NCI-H446 (cell line): ENCODE measurements at places on chromosomes 7 and 10.
A peak's percentile ranks its signal among the peaks of the same experiment; 100 is the strongest.

GRCh38 chr7:107998150-107998549, 4.8 kb downstream of the LAMB1 start:
- DNase-seq: no peak

DNA sequence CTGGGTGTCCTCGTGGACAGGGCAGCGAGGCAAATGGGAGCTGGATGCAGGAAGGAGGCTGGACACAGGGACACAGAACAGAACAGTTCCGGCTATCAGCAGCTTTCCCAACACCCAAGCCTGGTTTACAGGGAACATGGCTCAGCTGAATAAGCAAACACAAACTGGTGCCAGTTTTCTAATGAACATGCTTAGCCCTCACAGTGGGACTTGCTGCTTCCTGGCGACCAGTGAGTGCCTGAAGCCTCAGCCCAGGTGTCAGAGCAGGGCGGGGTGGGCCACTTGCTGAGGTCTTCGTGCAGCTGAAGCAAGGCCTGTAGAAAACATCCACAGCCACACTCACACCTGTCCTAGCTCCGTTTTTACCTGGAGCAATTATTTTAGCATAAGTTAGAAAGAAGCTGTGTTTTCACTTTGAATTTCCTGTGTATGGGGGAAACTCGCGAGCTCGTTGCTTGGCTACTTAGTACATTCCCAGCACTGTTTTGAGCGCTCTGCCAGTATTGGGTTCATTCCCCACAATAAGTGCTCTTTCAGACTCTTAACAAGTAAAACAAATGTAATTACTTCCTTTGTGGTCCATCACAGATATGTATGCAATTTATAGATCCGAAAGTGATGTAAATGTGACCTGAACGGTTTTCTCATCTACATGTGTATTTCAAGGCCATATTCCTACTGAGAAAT, 261.2 kb upstream of the SHH start:
- no peak for DNase-seq

DNA sequence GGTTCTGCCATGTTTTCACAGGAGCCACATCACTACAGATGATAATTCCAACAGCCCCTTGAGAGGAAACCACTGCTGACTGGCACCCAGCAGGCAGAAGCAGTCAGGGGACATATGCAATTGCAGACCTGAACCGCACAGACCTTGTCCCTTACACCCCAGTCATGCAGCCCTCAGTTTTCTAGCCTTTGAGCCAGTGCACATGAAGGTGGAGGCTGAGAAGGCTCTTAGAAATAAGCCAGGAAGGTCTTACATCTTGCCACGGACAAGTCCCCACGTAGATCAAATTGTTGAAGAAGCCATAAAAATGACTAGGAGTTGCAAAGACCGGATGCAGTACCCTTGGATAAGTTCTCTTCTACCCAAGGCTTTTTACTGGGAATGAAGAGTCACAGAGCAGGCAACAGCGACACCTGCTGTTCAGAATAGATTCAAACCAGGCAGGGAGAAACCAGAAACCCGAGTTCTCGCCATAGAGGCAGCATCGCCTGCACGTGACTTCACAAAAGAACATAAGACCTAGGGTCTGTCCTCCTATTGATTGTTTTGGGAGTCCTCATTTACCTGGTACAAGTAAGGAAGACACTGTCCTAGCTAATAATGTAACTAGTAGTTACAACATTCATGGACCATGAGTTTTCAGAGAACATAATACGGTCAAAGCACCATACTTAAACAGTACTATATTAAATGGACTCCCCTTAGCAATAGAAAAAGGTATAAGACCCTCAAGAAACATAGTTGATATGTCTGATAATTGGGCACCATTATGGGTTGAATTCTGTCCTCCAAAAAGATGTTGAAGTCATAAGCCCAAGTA, 11.1 kb downstream of the STEAP1B start:
- peak; percentile 81 for DNase-seq

GRCh38 chr7:92061154-92061553, 73.1 kb downstream of the CYP51A1 start:
- DNase-seq: no peak

DNA sequence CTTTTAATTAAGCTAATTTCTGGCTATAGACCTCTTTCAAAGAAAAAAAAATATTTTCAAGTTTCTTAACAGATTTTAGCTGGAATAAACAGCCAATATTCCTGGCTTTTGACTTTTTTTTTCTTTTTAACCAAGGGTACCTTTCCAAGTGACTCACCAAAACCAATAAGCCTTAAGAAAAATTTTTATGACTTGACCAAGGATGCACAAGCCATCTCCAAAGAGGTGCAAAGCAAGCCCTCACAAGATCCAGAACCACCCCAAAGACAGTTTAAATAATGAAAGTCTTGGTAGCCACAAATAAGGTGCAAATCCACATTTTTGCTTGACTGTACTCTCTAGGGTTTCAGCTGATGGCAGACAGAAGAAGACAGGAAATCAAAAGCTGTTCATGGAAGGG, 76.5 kb downstream of the MAPK8 start:
- DNase-seq: no peak

DNA sequence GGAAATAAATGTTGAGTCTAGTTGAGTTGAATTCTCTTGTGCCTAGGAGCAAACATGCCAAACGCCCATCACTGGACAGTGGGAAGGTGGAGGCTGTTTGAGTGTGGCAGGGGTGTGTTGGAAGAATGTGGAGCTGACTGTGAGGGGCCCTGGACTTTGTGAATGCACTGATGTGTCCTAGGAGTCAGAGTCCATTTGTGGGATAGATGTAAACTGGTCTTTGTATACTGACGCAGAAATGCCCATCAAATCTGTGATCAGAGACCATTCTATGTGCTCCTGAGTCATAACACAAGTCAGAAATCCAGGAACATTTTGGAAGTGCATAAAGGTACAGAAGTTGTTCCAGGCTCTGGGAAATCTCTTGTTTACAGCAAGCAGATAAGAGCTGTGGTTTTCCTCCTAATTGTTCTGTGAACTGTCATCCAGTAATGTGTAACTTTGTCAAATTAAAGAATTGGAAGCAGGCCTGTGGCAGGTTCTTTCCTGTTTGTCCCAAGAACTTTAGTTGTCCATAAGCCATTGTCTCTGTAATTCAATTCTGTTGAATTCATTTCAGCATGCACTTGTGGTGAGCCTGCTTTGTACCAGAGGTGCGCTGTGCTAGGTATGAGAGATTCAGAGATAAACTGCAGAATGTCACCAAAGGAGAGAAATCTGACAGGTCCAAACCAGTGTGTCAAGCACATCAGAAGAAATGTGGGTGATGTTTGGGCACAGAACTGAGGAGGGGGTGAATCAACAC, 7.6 kb downstream of the PRXL2A start:
- DNase-seq: no peak

GRCh38 chr10:100814751-100815474, 69.5 kb downstream of the PAX2 start:
- no peak for DNase-seq

- no peak for DNase-seq
These were observed at the start of gene PRSS1 for GRCh38 chr7:142749218-142749993. TSS of gene PRSS1 (plus strand) at chr7:142749472. CDS start at chr7:142749485, 13 bp downstream.

GRCh38 chr10:131778385-131778784, 122.4 kb upstream of the PPP2R2D start:
- no peak for DNase-seq

- no peak for DNase-seq
These were observed 26.0 kb downstream of the CABCOCO1 start for GRCh38 chr10:61688551-61689308.

GRCh38 chr7:155003092-155003375, at the start of gene PAXIP1:
TSS of gene PAXIP1 (minus strand) at chr7:155003124. CDS start at chr7:155002929, 195 bp downstream.
- peak; percentile 76 for DNase-seq

- no peak for DNase-seq
These were observed 72.2 kb downstream of the DOCK4 start for GRCh38 chr7:112134039-112134438.
